Esophagus squamous epithelium (tissue), 5 donors: ENCODE measurements at places on chromosomes 3 and 15.

GRCh38 chr3:63387568-63387967 is 109.5 kb downstream of the SYNPR start:
- DNase-seq, result no peak

DNA sequence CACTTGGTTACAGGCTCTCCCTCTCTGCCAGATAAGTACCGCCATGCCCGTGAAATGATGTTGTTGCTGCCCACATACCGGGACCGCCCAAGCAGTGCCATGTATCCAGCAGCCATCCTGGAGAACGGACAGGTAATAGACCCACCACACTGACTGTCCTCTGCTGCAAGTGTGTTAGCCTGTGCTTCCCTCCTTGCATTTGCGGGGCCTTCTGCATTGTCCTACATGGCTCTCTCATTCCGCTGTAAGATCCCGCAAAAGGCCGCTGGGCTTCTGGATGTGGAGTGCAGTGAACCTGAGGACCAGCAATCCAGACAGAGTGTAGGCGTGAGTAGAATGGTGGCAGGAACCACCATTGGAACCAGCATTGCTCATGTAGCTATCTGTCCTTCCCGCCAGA is 10.6 kb upstream of the MANF start:
- no peak for DNase-seq

DNA sequence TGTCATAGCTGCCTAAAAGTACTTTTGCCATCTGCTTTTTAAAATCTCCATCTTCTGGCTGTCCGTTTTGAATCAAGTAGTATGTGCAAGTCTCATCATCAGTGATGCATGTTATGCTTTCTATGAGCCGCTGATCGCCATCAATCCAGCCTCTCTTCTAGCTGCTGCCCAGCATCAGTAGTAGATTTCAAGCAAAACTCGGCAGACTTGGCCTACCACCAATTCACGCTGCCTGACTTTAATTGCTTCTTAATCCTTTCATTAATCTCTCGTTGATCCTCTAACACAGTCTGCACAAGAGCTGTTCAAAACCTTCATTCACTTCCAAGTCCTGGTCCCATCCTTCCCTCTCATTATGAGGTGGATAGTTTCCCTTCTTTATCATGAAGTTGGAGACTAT is 104.9 kb downstream of the NSUN3 start:
- no peak for DNase-seq

DNA sequence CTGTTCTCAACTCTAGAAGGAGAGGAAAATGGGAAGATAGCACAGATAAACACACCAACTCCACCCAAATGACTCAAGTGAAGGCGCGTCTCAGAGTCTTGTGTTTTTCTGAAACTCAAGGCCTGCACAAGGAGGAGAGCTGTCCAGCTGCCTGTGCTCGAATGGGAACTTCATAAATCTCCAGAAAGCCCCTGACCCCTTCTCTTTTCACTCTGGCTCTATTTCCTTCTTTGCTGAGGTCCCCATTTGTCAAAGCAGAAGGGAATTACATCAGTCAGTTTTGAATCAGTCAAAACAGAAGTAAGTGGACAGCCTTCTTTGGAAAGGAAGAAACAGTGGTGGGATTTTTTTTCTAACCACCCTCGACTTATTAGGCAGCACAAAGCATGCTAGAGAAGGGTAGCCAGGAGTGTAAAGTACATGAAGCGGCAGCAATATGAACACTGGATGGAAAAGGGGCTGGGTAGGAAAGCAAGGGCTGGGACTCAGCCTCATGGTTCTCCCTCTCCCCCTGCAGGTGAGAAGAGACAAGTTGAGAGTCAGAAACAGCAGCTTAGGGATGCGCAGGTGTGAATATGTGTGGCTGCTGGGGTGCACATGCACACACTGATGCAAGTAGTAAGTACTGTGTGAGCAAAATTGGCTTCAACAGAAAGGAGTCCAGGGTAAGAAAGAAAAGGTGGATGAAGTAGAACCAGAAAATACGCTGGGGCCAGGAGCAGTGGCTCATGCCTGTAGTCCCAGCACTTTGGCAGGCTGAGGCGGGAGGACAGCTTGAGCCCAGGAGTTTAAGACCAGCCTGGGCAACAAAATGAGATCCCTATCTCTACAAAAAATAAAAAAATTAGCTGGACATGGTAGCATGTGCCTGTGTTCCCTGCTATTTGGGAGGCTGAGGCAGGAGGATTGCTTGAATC is 36.6 kb upstream of the MAGEF1 start:
- no peak for DNase-seq

- DNase-seq, result no peak
Observed at GRCh38 chr3:77242371-77242770, 202.5 kb downstream of the ROBO2 start.

DNA sequence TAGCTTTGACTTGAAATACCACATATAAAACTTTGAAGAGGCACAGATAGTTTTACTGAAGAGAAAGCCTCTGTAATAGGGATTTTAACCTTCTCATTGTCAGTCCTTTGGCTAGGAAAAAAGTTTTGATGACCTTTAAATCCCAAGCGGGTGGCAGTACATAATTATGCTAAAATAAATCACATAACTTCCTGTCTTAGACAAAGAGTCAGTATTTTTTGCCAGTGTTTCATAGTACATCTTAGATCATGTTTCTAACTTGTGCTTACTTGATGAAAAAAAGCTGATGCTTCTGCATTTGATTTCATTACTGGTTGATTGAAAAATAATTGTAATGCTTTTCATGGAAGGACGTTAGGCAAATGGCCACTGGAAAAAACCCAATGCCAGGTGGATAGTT is 5.8 kb downstream of the ST3GAL6 start:
- DNase-seq, result no peak

DNA sequence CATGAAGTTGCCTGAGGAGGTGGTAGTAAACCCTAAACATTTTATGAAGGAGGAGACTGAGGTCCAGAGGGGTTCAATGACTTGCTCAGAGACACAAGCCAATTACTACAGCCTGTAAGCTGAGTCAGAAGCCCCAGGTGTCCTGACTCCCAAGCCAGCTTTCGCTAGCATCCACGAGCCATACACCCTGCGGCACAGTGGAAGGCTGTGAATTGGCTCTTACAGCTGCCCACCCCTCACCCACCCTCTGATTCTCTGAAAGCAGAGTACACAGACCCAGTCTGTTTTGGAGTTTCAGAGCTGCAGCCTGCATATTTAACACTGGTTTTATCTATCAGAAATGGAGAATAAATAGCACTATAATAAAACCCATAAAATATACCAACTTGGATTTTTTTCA is 253.4 kb downstream of the IGSF11 start:
- no peak for DNase-seq

DNA sequence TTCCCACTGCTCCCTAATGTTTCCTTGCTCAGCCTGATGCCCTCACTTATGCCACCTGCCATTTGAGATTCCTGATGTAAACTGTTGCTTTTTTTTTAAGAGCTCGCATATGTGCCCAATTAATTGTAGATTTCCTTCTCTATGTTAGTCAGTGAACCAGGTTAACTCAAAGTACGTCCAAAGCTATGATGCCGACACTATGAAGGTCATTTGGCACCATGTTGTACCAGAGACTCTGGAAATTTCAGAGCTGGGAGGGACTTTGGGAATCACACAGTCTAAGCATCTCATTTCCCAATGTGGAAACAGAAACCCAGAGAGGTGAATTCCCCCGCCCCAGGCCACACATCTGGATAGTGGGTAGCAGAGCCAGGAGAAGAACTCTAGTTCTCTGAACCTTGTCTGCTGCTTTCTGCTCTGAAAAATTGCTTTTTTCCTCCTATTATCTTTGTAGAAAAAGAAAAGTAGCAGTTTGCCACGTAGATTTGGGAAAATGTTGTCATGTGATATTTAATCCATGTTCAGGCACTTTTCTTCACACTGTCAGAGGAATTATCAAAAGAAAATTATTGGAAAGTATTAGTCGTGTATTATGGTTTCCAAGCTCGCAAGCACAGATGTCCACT is 38.5 kb upstream of the TNFAIP8L3 start:
- DNase-seq, result no peak

DNA sequence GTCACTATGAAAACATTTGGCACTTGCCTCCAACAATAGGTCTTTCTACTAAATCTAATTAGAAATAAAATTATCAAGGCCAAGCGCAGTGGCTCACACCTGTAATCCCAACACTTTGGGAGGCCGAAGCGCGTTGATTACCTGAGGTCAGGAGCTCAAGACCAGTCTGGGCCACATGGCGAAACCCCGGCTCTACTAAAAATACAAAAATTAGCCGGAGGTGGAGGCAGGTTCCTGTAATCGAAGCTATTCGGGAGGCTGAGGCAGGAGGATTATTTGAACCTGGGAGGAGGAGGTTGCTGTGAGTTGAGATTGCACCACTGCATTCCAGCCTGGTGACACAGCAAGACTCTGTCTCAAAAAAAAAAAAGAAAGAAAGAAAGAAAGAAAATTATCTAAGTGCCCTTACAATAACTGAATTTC is 1.6 kb upstream of the PLD1 start:
- DNase-seq, result no peak

DNA sequence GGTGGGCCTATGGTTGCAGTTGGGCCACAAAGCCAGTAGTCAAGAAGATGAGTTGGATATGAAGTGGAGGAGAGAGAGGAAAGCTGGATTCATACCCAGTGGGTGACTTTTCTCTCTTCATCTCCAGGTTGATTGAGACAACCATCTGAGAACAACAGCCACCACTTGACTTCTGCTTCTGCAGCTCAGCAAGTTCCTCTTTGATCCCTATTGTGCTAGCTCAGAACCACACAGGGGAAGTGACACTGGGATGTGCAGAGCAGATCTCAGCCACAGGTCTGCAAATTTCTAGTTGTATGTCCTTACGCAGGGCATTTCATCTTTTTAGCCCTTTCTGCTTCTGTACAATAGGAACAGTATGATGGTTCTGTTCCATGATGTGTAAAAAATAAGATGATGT is 459.2 kb upstream of the ARRDC4 start:
- no peak for DNase-seq

- DNase-seq, result no peak
Observed at GRCh38 chr15:41559239-41559782, 299 bp downstream of the TYRO3 start.

DNA sequence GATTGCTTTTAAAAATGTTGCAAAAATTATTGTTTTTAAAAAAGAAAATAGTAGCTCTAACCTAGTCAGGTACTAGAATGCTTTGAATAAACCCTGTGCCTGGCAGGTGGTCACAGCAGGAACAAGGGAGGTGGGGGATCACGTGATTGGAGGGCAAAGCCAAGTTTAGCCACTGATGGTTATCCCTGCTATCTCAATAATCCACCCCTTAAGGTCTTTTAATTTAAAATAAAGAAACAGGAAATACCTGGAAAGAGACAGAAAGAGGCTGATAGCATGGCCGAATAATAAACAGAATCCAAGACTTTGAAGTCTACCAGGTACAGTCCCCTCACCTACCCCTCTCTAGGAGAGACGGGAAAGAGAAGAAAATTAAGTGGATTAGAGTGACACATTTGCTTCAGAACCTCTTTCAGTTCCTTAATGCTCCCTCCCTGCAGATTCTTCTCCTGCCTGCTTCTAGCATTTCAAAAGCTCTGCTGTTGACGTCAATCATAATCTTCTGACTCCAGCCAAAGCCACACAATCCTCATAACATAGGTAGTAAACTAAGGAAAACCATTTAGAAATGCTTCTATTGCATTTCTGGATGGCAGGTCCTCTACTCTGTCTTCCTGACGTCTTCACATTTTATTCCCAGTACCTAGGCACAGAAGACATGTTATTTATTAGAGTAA is 303.4 kb upstream of the MME start:
- DNase-seq, result no peak

GRCh38 chr15:33701304-33701696 is 267.0 kb upstream of the CHRM5 start:
- no peak for DNase-seq

DNA sequence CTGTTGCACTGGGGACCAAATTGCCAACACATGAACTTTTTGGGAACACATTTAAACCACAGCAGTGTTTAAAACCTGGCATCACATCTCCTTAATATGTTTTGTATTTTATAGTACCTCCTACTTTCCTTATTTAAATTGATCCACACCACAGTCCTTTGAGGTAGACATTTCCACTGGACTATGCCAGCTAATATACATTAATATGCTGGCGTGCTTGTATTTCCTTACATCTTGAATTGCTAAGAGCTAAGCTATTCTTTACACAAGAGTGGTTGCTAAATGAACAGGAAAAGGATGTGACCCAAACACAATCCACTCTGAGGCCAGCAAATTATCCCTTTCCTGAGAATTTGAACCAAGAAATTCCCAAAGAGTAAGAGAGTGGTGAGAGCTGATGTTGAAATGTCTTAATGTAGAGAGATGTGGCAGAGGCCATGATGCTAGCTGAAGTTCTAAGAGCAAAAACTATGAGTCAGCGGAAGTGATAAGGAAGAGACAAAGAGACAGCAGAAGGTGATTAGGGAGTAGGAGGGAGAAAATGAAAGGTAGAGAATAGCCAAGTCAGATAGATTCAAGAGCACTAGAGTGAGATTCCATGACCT is 131.2 kb downstream of the CD47 start:
- no peak for DNase-seq

GRCh38 chr15:88241461-88241860 is 15.1 kb downstream of the NTRK3 start:
- no peak for DNase-seq

DNA sequence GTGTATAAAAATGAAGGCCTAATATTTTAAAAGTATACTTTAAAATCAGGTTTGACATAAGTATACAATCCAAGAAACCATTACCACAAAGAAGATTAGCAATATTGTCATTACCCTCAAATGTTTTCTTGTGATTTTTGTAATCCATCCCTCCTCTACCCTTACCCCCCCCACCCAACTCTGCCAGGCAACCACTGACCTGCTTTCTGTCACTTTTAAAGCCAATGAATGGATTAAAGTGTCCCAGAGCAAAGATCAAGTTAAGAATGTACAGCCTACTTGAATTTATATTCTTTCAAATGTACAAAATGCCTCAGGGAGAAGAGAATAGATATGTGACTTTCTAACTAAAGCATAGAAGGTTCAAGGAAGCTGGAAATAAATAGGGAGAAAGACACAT is 1038.8 kb upstream of the GBE1 start:
- no peak for DNase-seq

- no peak for DNase-seq
Observed at GRCh38 chr15:32853592-32853991, 135.8 kb downstream of the GREM1 start.

DNA sequence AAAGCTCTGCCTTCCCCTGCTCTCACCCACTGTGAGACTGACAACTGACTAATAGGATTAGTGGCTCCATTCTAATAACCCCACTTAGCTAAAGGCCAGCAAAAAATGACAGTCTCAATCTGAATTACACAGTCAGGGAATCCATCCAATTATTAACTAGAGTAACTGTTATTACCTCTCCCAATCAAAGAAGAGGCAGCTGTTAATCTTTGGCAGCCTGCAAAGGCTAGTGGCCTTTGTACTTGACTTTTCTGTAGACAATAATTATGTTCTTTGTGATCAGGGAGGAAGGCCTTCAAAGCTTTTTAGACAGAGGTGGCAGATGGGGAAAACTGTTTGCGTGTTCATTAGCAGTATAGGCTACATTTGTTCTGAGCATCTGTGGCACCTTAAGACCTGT is 177.7 kb downstream of the ISL2 start:
- no peak for DNase-seq
